ENCODE measurements at places on chromosomes 6 and 20.

DNA sequence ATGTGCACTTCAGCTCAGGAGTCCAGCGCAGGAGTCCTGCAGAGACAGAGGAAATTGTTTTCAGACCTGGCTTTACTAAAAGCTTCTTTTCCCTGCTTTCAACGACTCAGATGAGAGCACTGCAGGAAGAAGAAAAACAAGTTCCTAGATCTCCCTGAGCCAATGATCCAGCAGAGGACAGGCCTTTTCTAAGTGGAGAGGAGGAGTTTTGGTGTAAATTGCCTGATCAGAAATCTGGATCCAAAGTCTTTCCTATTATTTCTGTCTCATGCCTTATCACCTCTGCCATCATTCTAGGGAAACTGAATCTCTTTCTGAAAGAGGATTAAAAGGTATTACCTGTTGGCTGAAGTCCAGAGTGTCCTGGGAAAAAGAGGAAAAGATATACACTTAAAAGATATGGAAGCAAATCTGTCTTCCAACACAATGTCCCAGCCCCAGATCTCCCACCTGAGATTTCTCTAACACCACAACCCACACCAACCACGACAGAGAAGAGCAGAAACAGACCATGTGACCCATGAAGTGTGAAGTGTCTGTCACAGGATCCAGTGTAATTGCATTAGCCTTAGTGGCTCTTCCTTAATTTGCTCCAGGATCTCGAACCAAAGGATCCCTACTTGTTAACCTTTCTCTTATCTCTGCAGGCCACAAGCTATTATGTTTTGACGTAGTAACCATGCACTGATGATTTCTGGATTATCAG, 23.1 kb upstream of the HLA-DRB5 start:
- DNase-seq, result no peak

- DNase-seq, result no peak
Measured at GRCh38 chr20:8667306-8667705, 401.6 kb upstream of the PLCB4 start.

- DNase-seq, result no peak
Measured at GRCh38 chr6:87799651-87800050, 97.6 kb upstream of the AKIRIN2 start.

DNA sequence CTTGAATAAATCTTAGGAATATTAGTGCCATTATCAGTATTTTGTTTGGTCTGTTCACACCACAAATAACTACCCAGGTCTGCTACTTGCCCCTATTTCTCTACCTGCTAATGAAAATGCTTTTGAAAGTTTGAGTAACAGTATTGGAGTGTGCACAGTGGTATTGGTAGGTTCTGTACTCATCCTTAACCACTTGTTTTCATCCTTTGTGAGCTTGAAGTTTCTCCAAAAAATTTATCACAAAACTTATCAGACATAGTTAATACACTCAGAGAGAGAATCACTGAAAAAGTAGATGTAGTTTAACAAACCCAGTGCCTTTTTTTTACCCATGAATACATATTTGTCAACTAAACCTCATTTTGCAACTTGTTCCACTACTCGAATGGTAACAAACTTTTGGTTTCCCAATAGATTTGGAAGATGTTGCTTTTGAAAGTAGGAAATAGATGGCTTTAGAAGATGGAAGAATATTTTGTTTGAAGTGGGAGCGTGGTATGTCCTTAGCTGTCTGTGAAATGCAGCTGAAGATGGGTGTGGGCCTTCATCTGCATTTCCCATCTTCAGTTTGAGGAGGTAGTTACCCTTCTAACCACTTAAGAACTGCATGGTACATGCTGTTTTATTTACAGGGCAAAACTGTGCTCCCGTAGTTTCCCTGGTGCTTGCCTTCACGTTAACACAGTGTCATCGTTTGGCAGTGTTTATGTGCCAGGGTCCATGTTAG, 9.0 kb downstream of the PTPN1 start:
- DNase-seq, result no peak

DNA sequence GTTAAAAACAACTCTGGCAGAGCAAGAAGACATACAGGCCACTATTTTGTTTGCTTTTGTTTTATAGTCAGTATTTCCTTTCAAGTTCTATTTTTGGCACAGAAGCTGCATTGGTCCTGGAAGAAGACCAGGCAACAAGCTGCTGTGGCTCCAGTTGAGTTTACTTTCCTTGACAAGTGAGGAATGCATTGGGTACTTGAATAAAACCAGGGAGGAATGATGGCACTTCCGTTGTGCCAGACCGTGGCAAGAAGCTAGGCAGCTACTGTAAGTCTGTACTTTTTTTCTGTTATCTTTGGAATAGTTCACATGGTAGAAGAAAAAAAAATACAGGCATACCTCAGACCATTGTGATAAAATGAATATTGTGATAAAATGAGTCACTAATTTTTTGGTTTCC, 66.3 kb downstream of the NCOA3 start:
- DNase-seq, result no peak

DNA sequence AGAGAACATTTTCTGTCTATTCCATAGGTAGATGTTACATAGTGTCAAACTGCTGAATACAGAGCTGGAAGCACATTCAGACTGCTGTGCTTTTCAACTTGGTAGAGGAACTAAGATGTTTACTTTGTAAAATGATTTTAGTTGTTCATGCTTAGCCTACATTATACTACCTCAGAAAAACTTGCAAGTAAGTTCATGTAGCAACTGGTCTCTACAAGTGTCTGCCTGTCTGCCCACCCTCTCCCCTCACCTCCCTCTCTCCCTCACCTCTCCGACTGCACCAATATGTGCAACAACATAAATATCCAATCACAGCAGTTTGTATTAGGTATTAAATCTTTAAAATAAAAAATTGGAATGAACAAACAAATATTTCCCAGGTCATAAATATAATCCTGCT, 25.3 kb downstream of the ELOVL4 start:
- no peak for DNase-seq

GRCh38 chr6:88574651-88575050, 388.8 kb downstream of the RNGTT start:
- DNase-seq, result no peak

- DNase-seq, result no peak
Measured at GRCh38 chr20:20454367-20454766, 86.5 kb downstream of the INSM1 start.

DNA sequence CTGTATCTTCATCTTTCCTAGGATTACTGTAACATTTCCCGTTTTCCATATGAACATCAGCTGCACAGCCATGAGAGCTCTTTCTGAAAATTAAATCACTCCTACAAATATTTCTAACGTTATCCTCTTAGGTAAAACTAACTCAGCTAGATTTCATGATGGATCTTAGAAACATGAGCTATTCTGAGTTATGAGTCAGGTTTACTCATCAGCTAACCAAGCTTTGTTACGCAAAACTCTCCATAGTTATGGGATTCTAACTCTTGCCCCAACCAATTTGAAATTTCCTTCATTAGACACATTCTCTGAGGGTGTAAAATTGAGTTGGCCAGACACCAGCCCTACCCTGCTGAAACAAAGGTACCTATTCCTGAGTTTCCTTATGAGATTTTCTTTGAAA, 14.0 kb downstream of the DEFB110 start:
- no peak for DNase-seq

DNA sequence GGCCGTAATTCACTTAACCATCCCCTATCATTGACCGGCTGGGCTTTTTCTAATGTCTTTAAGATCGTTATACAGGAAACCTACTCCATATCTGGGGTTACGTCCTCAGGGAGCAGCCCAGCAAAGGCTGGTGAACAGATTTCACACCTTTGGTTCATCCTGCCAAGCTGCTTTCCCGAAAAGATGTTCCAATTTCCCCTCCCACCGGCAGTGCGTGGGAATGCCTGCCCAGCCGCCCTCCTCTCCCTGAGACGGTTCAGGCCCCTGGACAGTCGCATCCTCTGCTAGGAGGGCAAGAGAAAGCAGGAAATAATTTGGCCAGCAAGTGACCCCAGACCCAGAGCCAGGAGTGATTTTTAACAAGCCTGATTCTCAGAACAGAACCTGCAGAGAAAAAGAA, 16.3 kb downstream of the SIRPA start:
- no peak for DNase-seq

GRCh38 chr6:111724505-111724904, 118.8 kb upstream of the TRAF3IP2 start:
- peak; percentile 44 for DNase-seq

- no peak for DNase-seq
Measured at GRCh38 chr20:63120808-63121090, 95.2 kb downstream of the YTHDF1 start.

DNA sequence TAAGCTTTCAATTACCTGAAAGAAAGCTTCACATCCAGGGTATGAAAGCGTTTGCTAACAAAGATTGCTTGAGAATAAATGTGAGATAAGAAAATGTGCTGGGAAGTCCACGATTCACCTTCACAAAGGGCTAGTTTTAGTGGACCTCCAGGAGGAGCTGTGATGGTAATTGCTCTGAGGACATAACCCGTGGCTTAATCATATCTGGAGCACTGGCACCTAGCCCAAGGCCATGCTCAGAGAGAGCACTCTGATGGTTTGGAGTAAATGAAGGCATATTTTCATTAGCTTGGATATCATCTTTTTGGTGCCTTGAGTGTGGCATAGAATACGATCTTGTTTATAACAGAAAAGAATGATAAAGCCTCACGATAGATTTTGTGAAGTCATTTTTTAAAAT, 46.9 kb upstream of the BACH2 start:
- no peak for DNase-seq

DNA sequence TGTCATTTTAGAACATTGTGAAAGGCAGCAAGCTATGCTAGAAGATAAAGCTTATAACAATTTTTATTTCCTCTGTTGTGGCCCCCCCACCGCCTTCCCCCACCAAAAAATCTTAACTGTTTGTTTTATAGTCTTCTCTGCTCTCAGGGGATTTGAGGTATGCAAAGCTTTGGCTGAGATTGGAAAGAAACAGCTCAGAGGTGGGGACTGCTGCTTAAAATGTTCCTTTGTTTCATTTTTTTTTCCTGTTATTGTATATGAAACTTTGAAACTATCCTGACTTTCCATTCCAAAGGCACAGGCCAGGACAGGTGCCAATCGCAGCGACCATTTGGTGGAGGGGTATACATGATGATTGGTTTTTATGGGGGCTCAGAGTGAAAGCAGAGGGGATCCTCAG, 114.7 kb upstream of the PHACTR1 start:
- DNase-seq, result no peak
